Left cardiac atrium (tissue), 4 donors: ENCODE measurements at places on chromosomes 1 and 21.

DNA sequence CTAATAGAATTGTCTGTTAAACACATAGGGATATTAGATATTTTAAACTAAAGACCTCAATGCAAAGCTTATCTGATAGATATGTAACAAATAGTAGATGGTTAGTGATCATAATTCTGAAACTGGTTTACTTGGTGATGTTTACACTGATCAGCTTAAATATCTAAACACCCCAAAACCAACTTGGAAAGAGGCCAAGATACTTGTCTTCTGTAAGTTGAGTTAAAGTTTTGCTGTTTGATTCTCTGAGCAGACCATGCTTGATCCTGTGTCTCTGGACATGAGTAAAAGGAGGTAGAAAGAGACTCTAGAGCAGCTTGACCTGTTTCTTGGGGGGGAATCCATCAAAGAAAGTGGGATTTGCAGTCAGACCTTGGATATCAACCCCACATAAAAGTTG lies 107.5 kb downstream of the NEK7 start:
- DNase-seq, result no peak

DNA sequence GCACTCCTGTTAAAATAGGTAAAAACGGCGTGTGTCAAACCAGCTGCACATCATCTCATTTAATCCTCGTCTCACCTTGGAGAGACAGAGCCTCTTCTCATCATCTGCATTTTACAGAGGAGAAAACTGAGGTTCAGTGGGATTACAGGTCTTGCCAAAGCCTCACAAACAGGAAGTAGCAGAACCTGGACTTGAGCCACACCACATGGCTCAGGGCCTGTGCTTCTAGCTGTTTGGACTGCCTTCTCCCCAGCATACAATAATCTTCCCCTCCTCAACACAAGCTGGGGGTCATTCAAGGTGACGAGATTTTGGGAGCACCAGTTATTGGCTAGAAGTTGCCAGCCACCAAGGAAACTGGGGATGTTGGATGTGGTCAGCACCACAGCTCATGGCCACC lies 167.9 kb upstream of the ZC3H12A start:
- DNase-seq, result no peak

DNA sequence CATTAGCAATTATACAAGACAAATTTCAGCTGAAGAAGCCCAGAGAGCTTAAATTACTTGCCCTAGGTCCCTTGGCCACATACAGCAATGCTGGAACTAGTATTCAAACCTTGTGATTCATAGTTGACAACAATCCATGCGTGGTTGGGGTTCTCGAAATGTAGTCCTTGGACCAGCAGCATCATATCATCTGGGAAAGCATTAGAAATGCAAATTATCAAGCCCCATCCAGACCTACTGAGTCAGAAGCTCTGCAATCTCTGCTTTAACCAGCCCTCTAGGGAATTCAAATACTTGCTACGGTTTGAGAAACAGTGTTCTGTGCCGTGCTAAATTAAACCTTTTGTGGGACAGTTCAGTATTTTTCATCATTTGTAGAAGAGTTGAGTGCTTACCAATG lies 65.1 kb downstream of the CLIC6 start:
- no peak for DNase-seq

GRCh38 chr21:43317959-43318358 lies 109.0 kb downstream of the SIK1 start:
- DNase-seq, result no peak

DNA sequence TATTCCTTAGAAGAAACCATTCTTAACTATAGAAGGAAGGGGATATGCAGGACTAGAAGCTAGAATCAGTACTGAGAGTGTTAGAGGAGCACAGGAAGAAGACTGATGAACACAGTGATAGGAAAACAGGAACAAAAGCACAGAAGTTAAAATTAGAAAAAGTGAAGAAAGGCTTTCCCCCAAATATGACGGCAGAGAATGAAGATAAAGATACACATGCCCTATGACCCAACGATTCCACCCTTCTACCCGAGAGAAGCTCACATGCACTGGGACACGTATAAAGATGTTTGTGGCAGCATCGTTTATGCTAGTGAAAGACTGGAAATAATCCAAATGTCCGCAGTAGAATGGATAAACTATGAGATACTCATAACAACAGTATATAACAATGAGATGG lies 74.2 kb downstream of the DTL start:
- DNase-seq, result no peak

- DNase-seq, result no peak
Measured at GRCh38 chr1:235129774-235130570, 1.3 kb upstream of the TOMM20 start.

GRCh38 chr1:1024149-1024770 lies 4.3 kb downstream of the AGRN start:
- no peak for DNase-seq

DNA sequence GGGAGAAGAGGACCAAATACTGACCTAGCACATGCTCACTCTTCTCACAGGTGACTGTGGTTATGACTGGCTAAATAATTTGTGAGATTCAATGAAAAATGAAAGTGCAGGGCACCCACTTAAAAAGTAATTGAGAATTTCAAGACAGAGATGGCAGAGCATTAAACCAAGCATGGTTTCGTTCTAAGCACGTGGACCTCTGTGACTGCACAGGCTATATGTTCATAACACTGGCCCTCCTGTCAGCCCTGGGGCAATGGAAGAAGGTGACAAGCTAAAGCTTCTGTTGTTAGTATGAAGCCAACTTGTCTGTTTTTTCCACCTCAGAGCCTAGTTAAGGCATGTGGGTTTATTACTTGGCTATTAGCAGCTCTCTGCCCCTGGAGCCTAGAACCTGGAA lies 130.9 kb downstream of the FASLG start:
- DNase-seq, result no peak
